Gastroesophageal sphincter (tissue), 4 donors: ENCODE measurements at places on chromosomes 3 and 15.

- no peaks in the 10 kb centered on the region for H3K27me3 ChIP-seq
- H3K4me3 ChIP-seq = no peak overlapping the region
Observed at GRCh38 chr3:38168151-38169026, 3.1 kb downstream of the OXSR1 start.

DNA sequence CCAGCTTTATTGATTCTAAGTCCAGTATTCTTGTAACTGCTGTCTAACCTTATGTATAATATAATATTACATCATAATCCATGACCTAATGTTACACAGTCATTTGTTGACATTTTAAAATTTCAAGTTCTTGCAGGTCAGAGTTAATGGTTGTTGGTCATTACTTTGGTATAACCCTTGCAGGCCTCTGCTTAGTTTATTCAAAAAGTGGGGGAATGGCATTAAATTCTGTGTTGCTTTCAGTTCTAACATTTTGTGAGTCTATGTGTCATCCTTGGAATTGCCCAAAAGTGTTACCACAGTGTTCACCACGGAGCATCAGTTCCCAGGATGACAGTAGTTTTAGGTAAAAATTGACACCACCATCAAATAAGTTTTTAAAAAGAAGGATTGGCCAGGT is 174.8 kb upstream of the BCL6 start:
- H3K4me3 ChIP-seq = no peak overlapping the region
- H3K36me3 ChIP-seq = no peaks in the 10 kb centered on the region
- H3K4me1 ChIP-seq = no peaks in the 10 kb centered on the region

DNA sequence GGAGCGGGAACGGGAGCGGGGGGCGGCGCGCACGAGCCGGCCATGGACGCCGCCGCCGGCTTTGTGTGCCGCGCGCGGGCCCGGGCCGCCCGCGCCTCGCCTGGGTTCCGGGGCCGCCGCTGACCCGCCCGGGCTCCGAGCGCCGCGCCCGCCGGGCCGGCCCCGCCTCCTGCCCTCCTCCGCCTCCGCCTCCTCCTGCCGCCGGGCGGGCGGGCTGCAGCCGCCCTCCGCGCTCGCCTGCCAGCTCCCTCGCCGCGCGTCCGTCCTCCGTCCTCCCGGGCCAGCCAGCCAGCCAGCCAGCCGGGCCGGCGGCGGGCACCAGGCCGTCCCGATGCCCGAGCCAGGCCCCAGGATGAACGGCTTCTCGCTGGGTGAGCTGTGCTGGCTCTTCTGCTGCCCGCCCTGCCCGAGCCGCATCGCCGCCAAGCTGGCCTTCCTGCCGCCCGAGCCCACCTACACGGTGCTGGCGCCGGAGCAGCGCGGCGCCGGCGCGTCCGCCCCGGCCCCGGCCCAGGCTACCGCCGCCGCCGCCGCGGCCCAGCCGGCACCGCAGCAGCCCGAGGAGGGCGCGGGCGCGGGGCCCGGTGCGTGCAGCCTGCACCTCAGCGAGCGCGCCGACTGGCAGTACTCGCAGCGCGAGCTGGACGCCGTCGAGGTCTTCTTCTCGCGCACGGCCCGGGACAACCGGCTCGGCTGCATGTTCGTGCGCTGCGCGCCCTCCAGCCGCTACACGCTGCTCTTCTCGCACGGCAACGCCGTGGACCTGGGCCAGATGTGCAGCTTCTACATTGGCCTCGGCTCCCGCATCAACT is at the start of gene ABHD17C:
Gene ABHD17C, plus strand, starts transcription at position 212 of the 812 bp plus-strand sequence. Its CDS starts 120 bp downstream, at position 332.
- H3K4me3 ChIP-seq = peak within 1 kb of the TSS; percentile 86
- no peaks in the 10 kb centered on the region for H3K27me3 ChIP-seq
- peaks cover 9% of the 10 kb centered on the region for H3K4me1 ChIP-seq
- H3K36me3 ChIP-seq = no peaks in the 10 kb centered on the region

GRCh38 chr15:57198131-57198530 is 178.2 kb upstream of the CGNL1 start:
- no peak for ATAC-seq
- no peak overlapping the region for H3K4me3 ChIP-seq
- H3K27ac ChIP-seq = no peak overlapping the region
- peaks cover 3% of the 10 kb centered on the region for H3K4me1 ChIP-seq
- H3K36me3 ChIP-seq = peaks cover 16% of the 10 kb centered on the region

DNA sequence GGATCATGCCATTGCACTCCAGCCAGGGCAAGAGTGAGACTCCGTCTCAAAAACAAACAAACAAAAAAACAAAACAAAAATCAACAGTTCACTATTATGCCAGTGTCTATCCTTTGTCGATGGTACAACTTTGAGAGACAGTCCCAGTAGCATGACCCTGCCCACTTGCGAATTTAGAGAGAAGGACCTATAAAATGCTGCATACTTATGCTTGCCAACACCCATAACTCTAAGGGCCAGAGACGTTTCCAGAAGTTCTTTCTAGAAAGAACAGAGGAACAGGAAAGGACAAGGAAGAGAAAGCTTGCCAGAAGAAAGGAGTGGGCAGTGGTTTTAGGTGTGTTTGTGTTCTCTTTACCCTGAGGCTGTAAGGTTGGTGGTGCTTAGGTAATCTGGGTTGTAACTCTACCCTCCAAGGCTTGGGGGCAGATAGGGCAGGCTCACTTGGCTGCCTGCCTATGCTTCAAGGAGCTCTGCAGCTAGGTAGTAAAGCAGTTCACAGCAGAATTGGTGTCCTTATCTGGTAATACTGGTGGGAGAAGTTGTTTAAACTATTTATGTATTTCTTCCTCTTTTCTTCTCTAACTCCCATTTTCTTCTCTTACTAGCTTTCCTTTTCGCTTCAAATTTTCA is 50.6 kb upstream of the SPPL2A start:
- no peak overlapping the region for H3K4me3 ChIP-seq
- H3K4me1 ChIP-seq = no peaks in the 10 kb centered on the region
- no peak for ATAC-seq
- H3K36me3 ChIP-seq = no peaks in the 10 kb centered on the region
- no peaks in the 10 kb centered on the region for H3K27me3 ChIP-seq
- H3K27ac ChIP-seq = no peak overlapping the region

DNA sequence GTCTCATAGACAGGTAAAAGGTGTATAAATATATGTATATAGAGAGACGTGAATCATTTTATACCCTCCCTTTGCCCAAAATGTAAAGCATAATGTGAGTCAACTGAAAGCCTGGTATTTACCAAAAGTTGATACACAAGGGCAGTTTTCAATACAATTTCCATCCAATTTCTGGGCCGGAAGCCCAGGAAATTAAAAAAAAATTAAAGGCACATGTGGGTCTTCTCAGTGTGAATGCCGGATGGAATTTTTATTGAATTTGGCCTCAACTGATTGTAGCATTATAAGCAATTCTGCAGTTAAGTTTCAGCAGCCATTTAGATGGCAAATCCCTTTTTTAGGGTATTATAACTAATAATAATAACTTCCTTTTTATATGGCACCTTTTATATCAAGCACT is 3.3 kb upstream of the CNTN3 start:
- no peak overlapping the region for H3K27ac ChIP-seq
- H3K36me3 ChIP-seq = no peaks in the 10 kb centered on the region
- no peaks in the 10 kb centered on the region for H3K4me1 ChIP-seq
- no peak for ATAC-seq
- H3K27me3 ChIP-seq = peaks cover 19% of the 10 kb centered on the region
- H3K4me3 ChIP-seq = no peak overlapping the region

- no peak overlapping the region for H3K4me3 ChIP-seq
- no peaks in the 10 kb centered on the region for H3K4me1 ChIP-seq
- no peaks in the 10 kb centered on the region for H3K36me3 ChIP-seq
- no peak for ATAC-seq
- no peaks in the 10 kb centered on the region for H3K27me3 ChIP-seq
- no peak overlapping the region for H3K27ac ChIP-seq
Observed at GRCh38 chr3:122520861-122521260, 6.1 kb upstream of the KPNA1 start.

DNA sequence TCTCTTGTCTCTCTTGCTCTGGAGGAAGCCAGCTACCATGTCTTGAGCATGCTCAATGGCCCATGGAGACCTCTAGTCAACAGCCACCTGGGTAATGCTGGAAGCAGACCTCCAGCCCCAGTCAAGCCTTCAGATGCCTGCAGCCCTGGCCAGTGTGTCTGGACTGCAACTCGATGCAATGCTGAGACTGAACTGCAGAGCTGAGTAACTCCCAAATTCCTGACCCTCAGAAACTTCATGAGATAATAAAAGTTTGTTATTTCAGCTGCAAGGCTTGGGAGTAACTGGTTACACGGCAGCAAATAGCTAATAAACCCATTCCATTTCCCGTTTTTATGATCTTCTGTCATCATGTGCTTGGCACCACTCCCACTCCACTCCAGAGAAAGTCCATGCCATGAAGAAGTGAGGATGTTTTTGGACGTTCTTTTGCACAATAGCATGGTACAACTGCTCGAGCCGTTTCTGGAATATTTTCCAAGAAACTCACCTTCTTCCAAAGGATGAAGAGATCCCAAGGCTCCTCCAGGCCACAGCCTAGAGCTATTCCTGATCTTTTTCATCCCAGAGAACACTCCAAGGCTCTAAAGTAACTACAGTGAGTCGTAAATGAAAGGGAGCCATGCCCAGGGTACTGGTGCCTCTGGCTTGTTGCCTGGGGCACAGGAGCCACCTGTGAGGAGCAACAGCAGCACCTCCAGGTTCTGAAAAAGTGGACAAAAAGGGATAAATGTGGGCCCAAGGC is 72.0 kb upstream of the KLF13 start:
- H3K36me3 ChIP-seq = no peaks in the 10 kb centered on the region
- H3K4me3 ChIP-seq = no peak overlapping the region
- H3K27me3 ChIP-seq = peaks cover 6% of the 10 kb centered on the region
- H3K27ac ChIP-seq = no peak overlapping the region
- peak; percentile 45 for ATAC-seq

DNA sequence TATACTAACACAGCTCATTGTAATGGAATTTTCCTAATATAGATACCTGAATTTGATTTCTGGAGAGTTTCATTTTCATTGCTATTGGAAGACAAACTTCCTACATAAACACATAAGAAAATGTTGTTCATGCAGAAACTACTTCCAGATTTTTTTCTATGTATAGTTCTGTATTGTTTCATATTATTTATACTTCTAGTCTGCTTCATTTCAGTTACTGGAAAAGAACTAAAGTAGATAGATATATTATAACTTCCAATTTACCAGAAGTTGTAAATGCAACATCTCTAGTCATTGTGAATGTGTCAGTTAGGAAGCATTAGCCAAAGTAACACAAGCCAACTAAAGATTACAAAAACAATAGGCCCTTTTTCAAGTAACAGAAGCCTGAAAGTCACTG is 147.3 kb upstream of the ZNF385D start:
- no peaks in the 10 kb centered on the region for H3K36me3 ChIP-seq
- no peak overlapping the region for H3K4me3 ChIP-seq
- H3K27me3 ChIP-seq = no peaks in the 10 kb centered on the region
- H3K27ac ChIP-seq = no peak overlapping the region
- no peaks in the 10 kb centered on the region for H3K4me1 ChIP-seq

DNA sequence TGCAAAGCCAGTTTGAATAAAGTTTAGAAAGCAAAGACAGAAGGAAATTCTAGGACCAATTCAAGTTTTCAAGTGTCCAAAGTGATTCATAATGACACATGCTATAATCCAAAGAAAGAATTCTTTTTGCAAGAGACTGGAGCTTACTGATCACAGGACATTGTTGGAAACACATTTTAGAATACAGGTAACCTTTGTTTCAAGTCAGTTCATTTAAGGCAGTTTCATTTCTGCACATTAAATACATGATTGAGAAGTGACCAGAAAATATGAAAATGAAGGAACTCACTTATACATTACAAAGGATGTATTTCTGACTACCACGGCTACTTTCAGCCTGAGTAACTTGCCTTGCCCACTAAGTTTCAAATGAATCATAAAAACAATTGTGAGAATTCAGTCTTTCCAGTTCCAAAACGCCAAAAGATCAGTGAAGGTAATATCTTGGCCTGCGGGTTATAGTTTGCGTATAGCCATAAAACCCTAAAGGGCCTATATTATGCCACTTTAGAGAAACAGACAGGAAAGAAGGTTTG is 48.7 kb downstream of the PRICKLE2 start:
- no peak for ATAC-seq
- no peaks in the 10 kb centered on the region for H3K36me3 ChIP-seq
- H3K4me3 ChIP-seq = no peak overlapping the region

GRCh38 chr15:64630396-64631107 is 144.8 kb downstream of the RBPMS2 start:
- no peak overlapping the region for H3K4me3 ChIP-seq
- H3K4me1 ChIP-seq = peaks cover 15% of the 10 kb centered on the region
- H3K36me3 ChIP-seq = peaks cover 5% of the 10 kb centered on the region
- H3K27ac ChIP-seq = no peak overlapping the region
- no peaks in the 10 kb centered on the region for H3K27me3 ChIP-seq

DNA sequence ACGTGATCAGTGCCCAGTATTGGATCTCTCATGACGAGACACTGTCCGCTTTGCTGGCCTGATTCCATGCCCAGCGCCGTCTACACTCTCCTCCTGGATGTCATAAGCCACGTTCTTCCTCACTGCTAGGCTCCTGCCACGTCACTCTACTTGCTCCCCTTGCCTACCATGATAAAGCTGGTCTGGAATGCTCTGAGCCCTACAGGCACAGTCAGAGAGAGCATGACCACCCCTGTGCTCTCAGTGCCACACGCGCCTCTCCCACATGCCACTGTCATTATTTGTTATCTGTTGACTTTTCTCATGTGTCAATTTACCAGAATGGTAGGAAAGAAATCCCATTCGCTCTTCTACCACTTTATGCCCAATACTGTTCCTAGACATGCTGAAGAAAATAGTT is 148.6 kb downstream of the ANO10 start:
- no peak for ATAC-seq
- no peaks in the 10 kb centered on the region for H3K27me3 ChIP-seq
- no peak overlapping the region for H3K27ac ChIP-seq
- H3K36me3 ChIP-seq = no peaks in the 10 kb centered on the region
- peaks cover 31% of the 10 kb centered on the region for H3K4me1 ChIP-seq
- H3K4me3 ChIP-seq = no peak overlapping the region

GRCh38 chr3:12681089-12681942 is 17.4 kb upstream of the RAF1 start:
- no peak for ATAC-seq
- H3K27ac ChIP-seq = peak overlapping the region; percentile 54
- no peak overlapping the region for H3K4me3 ChIP-seq
- no peaks in the 10 kb centered on the region for H3K27me3 ChIP-seq

DNA sequence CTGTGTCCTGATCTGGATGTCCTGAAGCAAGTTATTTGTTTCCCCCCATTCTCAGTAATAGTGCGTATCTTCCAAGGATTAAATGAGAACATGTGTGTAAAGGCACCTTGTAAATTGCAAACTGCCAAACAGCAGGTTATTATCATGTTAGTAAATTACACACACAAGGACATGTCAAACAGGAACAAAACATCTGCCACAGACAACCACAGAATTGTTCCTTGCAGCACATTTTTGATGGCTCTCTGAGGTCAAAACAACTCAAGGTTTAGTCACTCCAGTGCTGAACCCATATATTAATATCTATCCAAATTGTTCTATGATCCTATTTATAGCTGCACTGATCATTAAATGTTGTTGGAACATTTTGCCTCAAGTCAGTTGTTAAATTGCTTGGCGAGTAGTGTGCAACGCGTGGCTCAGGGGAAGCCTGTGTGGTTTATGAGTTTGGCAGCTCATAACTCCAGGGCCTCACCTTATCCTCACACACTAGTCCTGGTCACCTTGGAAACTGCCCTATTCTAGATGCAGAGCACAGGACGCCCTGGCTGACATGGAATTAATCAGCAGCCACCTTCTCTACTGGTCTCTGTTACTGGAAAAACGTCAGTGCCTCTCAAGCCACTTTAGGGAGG is 46.3 kb upstream of the CDV3 start:
- H3K27ac ChIP-seq = no peak overlapping the region
- H3K4me1 ChIP-seq = no peaks in the 10 kb centered on the region
- no peaks in the 10 kb centered on the region for H3K27me3 ChIP-seq
- no peak overlapping the region for H3K4me3 ChIP-seq
